Effector CD4-positive, alpha-beta T cell (primary cell): ENCODE measurements at places on chromosomes 2 and 18.

GRCh38 chr18:48991319-48991660, 40.5 kb upstream of the SMAD7 start:
- DNase-seq, result no peak

- no peak for DNase-seq
These were observed 102.4 kb downstream of the ASB1 start for GRCh38 chr2:238528953-238529781.

DNA sequence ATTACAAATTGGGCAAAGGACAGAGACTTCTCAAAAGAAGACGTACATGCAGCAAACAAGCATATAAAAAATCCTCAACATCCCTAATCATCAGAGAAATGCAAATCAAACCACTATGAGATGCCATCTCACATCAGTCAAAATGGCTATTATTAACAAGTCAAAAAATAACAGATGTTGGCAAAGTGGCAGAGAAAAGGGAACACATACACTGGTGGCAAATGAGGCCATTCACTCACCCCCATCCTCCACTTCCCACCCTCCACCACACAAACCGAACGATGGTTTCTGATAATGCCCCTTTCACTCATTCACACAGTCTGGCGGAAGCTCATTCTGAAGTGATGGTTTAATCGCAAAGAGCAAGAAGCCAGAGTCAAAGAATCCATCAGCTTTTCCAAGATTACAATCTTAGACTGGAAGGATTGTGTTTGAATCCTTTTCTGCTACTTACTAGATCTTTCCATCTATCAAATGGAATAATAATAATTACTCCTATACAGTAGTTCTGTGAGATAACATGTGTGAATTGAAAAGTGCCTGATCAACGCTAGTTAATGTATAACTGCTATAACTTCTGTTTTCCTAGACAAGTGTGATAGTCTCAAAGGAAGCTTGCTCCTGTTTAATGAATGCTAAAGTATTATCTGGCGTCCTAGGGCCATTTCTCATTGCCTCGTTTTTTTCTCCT, 16.9 kb upstream of the CD28 start:
- no peak for DNase-seq

DNA sequence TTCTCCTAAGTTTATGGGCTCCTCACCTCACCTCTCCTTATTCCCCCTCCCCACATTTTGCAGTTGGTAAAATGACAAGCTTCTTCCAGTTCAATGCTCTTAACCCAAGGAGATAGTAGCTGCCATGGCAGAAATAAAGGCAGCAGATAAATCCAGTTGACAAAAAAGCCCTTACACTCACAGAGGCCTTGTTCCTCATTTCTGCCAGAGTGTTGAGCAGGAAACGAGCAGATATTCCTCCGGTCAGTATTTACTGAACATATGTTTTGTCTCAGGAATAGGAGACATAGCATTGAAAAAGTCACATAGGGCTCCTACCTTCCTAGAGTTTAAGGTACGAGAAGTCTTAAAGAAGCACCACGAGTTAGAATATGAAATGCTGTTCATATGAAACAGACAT, 493.7 kb upstream of the TNP1 start:
- no peak for DNase-seq

DNA sequence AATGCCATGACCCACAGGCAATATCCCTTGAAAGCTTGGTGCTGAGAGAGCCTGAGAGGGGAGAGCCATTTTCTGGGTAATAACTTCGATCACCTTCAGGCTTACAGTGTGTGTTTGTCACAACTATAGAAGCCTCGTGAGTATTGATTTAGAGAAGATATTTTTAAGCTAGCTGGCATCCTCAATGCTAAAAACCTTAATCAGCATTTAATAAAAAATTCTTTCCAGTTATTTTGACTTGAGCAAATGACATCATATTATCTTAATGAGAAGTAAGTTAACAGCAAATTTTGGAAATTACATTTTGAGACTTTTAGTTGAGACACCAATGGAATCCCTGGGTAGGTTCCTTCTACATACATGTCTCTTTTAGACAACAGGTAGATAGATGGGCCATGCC, 283.7 kb downstream of the NYAP2 start:
- DNase-seq, result no peak

DNA sequence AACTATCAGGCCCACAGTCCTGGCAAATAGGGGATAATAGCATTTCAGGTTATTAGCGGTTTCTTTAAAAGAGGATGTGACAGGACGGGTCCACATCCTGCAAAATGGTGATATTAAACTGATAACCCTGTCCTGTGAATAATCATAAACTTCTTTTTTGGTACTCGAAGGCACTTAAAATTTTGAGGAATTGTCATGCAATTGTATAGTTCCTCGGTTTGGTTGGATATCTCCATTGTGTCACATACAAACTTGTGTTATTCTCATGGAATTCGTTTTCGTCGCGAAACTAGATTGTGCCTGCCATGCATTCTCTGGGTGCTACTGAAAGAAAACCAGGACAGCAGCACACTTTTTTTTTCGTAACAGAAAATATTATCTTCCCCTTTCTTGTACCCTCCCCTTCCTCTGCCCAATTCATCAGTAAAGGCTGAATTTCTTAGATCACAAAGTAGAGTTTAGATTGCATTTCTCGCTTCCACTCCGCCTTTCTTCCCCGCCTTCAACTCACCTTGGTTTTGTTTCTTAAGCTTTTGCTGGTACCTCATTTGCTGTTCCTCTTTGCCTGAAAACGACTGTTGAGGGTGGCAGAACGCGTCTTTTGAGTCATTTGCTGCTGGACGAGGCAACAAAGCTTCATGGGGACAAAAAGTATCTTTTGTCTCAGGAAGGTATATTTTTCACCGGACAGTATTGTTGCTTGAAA, 1.3 kb downstream of the CERS6 start:
- DNase-seq, result no peak

DNA sequence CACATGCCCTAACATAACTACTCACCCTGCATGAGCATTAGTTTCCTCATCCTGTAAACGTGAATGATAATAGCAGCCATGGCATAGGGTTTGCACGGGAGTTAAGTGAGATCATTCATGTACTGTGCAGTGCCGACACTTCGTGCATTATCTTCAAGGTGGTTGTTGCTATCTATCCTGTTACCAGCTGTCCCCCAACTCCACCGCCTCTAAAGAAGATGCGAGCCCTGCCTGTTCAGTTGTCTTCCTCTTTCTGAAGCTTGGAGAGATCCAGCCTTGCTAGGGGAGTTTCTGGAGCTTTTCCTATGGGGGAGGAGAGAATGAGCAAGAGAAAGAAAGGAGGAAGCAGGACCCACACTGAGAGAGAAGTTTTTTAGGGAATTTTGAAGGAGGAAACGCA, 34.4 kb downstream of the YPEL5 start:
- DNase-seq, result no peak

DNA sequence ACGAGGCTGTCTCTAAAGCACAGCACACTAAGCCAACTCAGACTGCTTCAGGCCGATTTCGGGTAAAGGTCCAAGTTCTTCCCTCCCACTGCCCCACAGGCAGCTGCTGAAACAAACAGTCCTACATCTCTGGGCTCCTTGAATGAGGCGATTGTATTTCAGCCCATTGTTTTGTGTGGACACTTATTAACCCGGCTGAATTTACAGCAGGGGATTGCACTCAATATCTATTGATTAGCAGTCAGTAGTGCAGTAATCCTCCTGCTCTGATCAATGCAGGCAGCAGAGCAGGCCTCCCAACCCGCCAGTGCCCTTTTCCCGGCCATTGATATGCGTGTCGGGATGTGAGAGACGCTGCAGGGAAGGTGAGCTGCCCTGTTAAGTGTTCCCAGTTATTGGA, 330.1 kb downstream of the CMPK2 start:
- no peak for DNase-seq

GRCh38 chr2:236616031-236616430, 46.4 kb downstream of the ACKR3 start:
- no peak for DNase-seq

- DNase-seq, result no peak
These were observed 32.0 kb upstream of the CCDC88A start for GRCh38 chr2:55451699-55452098.

DNA sequence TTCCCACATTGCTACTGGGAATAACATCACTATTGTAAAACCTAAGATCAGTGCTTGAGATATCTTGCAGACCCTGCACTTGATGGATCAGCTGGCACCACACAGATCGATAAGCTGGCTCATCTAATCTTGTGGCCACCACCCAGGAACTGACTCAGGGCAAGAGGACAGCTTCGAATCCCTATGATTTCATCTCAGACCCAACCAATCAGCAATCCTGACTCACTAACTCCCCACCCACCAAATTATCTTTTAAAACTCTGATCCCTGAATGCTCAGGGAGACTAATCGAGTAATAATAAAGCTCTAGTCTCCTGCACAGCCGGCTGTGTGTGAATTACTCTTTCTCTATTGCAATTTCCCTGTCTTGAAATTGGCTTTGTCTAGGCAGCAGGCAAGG, 11.3 kb upstream of the TEX44 start:
- no peak for DNase-seq

DNA sequence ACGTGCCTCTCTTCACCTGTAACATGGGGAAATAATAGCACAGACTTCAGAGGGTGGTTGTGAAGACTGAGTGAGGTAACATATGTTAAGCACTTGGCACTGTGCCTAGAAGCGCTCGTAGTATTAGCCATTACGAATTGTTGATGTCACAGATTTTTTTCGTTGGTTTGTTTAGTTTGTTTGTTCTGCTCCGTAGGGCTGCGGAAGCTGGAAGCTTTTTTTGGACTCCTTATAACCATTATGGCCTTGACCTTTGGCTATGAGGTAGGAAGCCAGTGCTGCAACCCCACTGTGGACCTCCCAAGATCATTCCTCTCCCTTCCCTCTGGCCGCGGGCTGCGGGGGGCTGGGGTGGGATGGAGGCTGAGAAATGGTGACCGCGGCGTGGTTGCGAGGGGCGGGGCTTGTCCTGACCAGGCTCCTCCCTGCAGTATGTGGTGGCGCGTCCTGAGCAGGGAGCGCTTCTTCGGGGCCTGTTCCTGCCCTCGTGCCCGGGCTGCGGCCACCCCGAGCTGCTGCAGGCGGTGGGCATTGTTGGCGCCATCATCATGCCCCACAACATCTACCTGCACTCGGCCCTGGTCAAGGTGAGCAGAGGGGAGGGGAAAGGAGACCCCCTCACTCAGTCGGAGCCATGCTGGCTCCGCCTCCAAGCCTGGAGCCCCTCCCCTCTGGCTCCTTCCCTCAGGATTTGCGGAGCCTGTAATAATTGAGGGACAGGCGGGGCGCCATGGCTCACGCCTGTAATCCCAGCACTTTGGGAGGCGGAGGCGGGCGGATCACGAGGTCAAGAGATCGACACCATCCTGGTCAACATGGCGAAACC, 5.5 kb downstream of the SLC11A1 start:
- DNase-seq, result no peak

GRCh38 chr18:75384144-75384543, 43.4 kb downstream of the SMIM21 start:
- no peak for DNase-seq

DNA sequence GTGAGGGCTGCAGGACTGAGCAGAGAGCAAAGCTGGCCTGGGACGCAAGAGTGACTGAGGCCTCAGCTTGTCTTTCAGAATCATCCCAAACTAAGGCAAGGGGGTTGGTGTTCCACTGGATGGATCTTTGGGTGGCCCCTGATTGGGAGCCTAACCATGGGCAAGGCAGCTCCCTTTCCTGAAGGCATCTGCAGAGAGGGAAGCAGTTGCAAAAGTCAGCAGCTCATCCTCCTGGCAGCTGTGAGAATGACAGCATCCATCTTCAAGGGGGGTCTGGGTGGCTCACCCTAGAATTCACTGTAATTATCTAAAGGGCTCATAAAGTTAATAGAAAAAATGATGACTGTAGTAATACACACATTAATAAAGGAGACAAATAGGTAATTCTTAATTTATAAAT, 46.5 kb upstream of the RAB31 start:
- DNase-seq, result no peak

DNA sequence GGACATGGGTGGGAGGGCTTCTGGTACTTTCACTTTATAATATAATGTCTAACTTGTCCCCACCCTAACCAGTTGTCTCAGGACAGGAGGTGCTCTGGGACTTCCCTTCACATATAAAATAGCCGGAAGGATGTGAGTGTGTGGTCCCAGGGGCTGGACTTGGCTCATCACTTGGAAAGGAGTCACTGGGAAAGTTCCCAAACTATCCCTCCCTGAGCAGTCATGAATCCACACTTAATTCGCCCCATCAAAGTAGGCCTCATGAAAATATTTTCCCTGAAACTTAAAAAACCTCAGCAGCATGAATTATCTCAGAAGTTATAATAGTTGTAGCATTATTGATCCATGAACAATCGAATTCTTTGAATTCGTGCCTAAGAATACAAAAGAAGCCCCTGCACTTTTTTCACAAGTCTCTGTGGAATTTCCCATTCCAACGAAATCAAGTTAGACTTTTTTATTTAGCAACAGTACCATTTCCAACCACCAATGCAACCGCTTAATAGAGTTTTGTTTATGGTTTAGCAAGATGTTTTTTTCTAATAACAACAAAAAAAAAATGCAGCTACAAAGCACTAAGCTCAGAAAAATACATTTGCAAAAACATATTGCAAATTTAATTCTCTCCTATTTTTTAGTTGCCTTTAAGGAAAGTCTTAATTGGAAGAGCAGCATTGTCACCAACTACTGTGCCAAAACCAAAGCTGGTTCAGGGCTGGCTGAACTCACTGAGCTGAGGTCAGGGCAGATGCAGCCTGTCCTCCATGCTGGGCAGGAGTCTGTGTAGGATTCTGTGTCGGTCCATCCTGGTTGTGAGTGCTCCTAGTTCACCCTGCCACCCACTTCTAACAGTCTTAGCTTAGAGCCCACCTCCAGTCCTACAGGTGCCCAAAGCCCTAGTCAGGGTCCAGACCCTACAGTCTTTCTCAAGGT, 68.8 kb upstream of the SPTBN1 start:
- DNase-seq, result no peak

DNA sequence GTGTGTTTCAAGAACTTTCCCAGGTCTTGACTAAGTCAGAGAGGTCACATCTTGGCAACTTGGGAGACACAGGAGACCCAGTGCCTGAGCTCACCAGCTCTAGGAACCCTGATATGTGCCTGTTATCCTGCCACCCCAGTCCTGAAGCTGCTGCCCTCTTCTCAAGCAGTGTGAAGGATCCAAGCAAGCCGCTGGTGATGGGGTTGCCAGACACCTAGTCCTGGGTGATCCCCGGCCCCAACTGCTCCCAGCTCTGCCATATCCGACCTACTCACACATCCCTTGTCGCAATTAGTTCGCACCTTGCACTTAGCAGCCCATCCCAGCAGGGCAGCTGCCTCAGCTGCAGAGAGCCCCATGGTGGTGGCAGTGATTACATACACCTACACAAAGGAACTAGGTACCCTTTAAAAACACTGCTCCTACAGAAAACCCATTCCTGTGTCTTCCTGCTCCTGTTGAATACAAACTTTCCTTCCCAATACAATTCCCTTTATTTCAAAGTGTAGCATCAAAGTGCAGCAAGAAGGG, 247.2 kb upstream of the RAB12 start:
- no peak for DNase-seq

GRCh38 chr2:234032279-234032856, 18.1 kb upstream of the SPP2 start:
- peak; percentile 35 for DNase-seq

- no peak for DNase-seq
These were observed 26.1 kb upstream of the CYP26B1 start for GRCh38 chr2:72173640-72174321.

- DNase-seq, result no peak
These were observed 43.0 kb upstream of the ACADL start for GRCh38 chr2:210268281-210268680.
